CD4-positive, alpha-beta T cell treated with Interleukin-6 for 4 hours (primary cell): ENCODE measurements at places on chromosomes 7 and 10.

DNA sequence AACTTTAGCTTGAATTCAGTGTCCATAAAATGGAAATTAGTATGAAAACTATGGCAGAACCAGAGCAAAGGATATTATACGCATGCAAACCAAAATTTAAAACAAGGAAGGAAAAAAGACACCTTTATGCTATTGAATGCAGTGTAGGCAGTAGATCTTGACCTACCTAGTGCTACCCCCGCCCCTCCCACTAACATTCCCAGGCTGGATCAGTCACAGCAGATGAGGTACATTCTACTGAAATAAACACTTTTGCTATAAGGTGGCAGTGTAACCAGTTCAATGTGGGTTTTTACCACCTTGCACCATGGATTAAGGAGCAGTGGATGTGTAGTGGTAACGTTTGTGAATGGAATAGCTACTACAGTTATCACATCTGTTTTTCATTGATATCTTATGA, 27.9 kb downstream of the SRI start:
- no peak for DNase-seq

DNA sequence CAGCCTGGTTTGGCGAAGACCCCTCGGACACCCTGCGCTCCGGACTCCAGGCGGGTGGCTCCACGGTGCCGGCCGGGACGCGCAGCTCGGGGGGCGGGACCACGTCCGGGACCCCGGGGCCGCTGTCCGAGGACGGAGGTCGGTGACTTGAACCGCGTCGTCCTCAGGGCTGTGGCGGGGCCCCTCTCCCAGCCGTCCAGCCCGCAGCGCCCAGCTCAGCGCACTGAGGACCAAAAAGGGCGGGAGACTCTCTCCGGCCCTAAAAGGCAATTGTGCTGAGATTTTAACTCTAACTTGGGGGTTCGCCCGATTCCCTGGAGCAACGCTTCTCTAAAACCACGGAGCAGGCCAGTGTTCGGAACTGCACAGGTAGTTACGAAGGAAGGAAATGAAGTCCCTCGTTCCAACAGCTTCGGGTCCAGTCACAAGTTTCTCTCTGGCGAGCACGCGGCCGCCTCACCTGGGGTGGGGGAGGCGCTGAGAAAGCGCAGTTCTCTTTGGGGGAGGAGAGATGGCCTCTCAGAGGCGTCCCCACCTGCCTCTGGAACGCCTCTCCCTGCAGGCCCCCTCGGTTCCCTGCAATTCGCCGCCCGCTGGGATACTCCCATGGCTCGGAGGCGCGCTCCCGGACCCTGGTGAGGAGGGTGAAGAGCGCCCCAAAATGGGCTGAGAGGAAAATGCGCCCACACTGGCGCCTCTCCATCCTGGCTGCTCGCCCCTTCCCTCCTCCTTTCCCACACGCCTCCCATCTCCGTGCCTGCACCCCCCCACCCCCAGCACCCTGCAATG, 352.7 kb downstream of the DNAJB6 start:
- no peak for DNase-seq

DNA sequence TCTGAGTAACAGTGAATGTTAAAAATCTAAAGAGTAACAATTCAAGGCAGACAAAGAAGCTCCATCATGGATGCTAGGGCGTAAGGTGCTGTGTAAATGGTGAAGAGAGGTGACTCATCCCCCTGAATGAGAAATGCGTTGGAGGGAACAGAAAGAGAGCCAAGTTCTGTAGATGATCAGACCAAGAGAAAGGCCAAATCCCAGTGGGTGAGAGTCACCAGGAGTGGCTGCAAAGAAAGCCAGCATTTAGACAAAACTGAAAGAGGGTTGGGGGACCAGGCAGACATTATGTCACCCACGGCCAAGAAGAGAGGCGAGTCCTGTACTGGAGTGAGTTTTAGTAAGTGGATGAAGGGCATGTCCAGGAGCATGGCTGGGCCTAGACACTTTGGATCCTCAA, 153.1 kb downstream of the TRIL start:
- DNase-seq, result no peak

DNA sequence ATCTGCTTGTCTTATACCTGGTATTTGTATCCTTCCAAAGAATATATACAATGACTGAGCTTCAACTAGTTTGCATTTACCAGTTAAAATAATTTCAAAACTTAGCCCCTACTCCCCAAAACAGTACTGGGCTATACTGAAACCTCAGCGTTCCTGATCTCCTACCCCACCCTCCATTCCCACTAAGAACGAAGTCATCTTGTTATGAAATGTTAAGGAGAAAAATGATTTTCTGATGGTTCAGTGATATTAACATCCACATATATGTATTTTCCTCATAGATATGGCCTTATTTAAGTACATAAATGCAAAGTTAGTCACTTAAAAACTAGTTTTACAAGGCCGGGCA, 28.9 kb upstream of the ANAPC16 start:
- DNase-seq, result no peak

DNA sequence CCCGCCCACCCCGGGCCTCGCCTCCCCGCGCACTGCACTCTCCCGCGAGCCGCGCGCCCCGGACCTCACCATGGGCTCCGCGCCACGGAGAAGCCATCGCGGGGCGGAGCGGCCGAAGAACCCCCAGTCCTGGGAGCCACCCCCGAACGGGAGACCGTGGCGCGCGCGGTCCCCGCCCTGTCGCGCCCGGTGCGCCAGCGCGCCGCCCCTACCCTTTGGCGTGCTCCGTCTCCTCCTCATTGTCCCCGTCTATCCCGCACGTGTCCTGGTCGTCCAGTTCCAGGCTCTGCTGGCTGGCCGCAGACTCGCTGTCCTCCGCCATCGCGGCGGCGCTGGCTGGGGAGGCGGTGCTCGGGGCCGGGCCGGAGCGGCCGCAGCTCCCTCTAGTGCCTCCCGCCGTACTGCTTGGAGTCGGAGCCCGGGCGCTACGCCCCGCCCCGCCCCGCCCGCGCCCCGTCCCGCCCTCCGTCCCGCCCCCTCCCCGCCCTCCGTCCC, at the start of gene NMT2:
Gene NMT2 (minus strand): TSS at position 403 of the 495 bp plus-strand sequence. CDS start 81 bp downstream, at position 322.
- no peak for DNase-seq

- DNase-seq, result no peak
Observed at GRCh38 chr10:131778385-131778784, 122.4 kb upstream of the PPP2R2D start.

- no peak for DNase-seq
Observed at GRCh38 chr10:77648472-77648871, 10.9 kb upstream of the KCNMA1 start.

- DNase-seq, result no peak
Observed at GRCh38 chr7:134730411-134730829, 49.0 kb upstream of the CALD1 start.

DNA sequence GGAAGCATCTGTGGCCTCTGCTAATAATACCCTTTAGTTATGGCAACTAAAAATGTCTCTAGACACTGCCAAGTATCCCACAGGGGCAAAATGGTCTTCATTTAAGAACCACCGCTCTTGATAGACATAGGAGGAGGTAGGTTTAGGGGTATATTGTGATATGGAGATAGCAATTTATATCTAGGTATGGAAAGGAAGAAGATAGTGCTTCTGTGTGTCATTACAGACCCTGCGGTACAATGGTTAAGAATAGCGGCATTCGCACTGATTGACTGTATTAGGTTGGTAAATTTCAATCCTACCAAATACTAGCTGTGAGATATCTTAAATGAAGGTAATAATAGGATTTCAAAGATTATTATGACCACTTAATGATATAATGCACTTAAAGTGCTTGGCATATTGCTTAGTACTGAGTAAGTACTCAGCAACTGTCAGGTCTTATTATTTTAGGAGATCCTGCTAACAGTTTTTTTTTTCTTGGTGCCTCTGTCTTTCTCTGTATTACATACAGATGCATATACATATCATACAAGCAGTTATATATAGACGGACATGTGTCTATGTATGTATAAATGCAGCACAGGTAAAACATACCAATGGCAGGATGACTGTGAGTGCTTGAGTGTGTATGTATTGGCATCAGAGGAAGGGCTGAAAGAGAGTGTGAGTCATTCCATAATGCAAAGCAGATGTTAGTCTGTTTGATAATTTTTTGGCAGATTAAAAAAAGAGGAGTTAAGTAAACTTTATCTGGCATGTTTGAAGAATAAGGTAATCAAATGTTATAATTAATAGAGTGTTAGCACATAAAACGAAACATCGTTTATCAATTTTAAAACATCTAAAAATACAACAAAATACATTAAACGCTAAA, 50.0 kb upstream of the ITGB8 start:
- DNase-seq, result no peak

- DNase-seq, result peak; percentile 41
Observed at GRCh38 chr7:44891372-44891771, 6.0 kb upstream of the PURB start.

GRCh38 chr10:93820434-93820833, 62.7 kb downstream of the LGI1 start:
- DNase-seq, result no peak

DNA sequence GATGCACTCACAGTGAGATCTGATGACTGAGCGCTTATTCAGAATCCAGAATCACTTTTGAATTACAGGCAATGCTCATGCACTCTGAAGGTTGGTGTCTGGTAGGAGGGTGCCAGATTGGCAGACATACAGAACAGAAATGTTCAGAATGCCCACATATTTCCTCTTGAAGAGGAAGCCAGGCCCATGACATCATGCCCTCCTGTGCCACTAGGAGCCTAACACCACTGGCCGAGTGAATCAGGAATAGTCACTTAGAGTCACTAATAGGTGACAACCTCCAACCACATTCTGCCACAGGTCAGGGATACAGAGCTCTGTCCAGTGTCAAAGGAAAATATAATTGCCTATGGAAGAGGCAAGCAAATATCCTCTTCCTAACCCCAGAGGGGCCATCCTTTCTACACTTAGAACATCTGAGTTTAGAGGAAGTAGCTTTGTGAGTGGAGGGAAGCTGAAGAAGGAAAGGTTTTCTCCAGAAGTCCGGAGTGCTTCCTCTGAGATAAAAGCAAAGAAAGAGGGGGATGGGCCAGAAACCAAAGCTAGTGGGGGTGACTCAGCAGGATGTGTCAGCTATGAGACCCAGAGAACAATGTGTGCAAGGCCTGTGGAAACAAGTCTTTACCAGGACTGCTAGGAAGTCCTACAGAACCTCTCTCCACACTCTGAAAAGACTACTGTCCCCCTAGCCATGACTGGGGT, 838.8 kb downstream of the GRID1 start:
- no peak for DNase-seq

DNA sequence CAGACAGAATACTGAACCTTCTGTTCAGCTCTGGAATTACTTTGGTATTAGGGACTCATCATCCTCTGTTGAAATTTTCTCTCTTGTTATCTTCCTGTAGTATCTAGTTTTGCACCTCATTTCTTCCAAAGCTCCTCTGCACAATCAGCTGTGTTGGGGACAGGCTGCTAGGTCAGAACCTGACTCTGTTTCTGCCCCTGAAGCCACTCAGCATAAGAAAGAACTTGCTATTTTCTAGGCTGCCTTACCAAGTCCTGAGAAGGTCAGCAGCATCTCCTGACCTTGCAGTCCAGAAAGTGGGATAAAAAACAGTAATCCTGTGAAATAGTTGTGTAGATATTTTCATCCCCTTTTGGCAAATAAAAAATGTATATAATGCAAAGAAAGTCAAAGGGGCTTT, 862.6 kb downstream of the SORCS3 start:
- DNase-seq, result no peak

DNA sequence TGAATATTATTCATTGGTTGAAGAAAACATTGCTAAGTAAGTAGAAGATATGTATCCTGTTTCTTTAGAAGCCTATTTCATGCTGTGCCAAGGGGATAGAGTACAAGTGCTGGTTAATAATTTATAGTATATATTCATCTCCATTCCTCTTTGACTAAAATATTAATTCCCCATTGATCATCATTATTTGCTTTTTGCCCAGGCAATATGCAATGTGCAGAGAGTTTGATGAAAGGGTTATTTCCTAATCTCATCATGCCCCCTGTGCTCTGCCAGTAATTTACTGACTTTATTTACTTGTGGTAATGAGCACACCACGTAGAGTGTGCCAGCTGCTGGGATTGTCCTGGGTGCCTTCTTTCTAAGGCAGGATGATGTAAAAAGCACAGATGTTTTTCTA, 180.9 kb downstream of the REEP3 start:
- DNase-seq, result no peak

GRCh38 chr7:77697535-77697831, 1.2 kb downstream of the RSBN1L start:
- peak; percentile 41 for DNase-seq
